ENCODE measurements at places on chromosomes 1 and 21.

- DNase-seq: no peak
These were observed 993 bp upstream of the PROK1 start for GRCh38 chr1:110449661-110450651.

DNA sequence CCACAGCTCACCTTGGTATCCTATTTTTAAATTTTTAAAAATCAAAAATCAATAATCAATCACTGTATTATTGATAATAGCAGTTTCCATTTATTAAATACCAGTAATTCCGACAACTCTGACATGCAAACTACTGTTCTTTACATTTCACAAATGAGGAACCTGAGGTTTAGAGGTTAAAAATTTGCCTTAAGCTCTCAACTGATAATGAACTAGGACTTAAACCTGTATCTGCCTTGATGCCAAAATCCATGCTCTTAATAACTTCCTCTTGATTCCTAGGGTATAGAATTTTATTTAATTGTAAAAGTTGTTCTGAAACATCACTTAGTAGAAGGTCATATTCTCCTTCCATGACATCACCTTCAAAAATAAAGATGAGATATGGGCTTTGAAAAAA, 5.6 kb downstream of the ARHGAP29 start:
- no peak for DNase-seq

GRCh38 chr1:166884040-166884642, 8.1 kb upstream of the TADA1 start:
- DNase-seq: no peak

- no peak for DNase-seq
These were observed 22.5 kb upstream of the KCNE1 start for GRCh38 chr21:34534522-34534921.

DNA sequence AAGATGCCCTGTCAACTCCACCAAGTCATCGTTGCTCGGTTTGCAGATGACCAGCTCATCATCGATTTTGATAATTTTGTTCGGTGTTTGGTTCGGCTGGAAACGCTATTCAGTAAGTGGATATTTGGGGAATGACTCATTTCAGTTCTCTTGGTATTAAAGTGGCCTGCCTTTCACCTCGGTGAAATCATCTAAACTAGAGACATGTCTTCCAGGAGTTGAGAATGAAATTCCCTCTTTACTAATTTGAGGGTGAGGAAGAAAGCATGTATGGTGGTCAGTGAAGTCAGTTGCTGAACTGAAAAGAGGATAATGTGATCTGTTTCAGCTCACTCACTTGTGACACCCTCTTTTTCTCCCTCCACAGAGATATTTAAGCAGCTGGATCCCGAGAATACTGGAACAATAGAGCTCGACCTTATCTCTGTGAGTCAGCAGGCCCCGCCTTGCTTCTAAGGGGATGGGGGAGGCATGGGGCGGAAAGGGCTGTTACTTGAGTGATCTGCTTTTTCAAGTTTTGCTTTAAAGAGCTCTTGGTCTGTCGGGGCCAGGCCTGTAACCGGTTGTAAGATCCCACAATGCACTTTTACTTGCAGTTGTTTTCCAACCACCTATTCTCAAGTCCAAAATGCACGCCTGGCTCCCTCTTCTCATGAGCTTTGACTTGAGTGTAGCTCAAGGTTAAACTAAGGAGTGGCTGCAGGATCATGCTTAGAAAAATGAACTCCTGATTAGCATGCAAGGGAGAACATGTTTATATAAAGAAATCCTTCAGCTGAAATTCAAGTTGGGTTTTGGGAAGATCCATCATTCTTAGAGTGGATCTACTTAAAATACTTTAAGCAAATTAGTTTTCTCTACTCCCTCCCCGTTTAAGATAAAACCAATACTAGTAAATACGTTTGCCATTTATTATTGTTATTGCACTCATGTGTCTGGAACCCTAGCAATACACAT, 59.8 kb downstream of the CAPN2 start:
- no peak for DNase-seq

- no peak for DNase-seq
These were observed 8.0 kb upstream of the ANGPTL3 start for GRCh38 chr1:62589321-62589720.

DNA sequence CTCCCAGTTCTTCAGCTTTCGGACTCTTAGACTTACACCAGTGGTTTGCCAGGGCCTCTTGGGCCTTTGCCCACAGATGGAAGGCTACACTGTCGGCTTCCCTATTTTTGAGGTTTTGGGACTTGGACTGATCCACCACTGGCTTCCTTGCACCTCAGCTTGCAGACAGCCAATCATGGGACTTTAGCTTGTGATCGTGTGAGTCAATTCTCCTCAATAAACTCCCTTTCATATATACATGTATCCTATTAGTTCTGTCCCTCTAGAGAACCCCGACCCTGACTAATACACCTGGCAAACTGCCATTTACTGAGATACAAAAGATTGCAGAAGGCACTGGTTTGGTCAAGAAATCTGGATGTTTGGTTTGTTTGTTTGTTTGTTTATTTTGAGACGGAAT, 6.4 kb upstream of the RAB4A start:
- no peak for DNase-seq

- no peak for DNase-seq
These were observed 6.9 kb upstream of the RABGAP1L start for GRCh38 chr1:174152427-174152826.

GRCh38 chr1:172559572-172560210, 26.7 kb downstream of the SUCO start:
- DNase-seq: no peak

- DNase-seq: peak; percentile 46
These were observed 49.3 kb downstream of the TGFB2 start for GRCh38 chr1:218394416-218394815.

GRCh38 chr1:78277253-78277652, 213.5 kb upstream of the PTGFR start:
- no peak for DNase-seq
